Kidney (tissue), 22 donors: ENCODE measurements at places on chromosomes 7 and 10. TPM values are rescaled to one million over a fixed set of nuclear protein-coding genes. Genes with fewer than 3 reads are reported as not detected.

Gene PDZD7
- 1.6 TPM for total RNA-seq

Gene FGFR2
- 59.4 TPM for total RNA-seq

Gene TMEM60
- total RNA-seq: 11.9 TPM

Gene SEMA3E
- 1.1 TPM for total RNA-seq

Gene GIMAP8
- total RNA-seq: 24.3 TPM

DNA sequence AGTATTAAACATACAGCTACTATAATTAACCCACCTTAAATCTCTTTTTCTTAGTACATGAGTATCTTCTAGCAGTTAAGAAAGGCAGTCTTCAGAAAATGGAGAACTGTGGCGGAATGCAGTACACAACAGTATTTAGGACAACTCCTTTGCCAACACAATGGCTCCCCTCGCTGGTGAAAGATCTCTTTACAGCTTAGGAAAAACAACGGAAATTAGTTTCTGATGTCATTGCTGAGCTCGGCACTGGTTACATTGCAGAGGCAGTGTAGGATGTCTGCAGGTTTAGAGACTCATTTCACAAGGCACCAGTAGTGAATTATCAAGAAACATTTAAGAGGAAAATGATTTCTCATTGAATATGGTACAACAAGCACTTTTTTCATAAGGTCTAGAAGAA is 43.4 kb downstream of the GLRX3 start:
- peak; percentile 71 for DNase-seq

DNA sequence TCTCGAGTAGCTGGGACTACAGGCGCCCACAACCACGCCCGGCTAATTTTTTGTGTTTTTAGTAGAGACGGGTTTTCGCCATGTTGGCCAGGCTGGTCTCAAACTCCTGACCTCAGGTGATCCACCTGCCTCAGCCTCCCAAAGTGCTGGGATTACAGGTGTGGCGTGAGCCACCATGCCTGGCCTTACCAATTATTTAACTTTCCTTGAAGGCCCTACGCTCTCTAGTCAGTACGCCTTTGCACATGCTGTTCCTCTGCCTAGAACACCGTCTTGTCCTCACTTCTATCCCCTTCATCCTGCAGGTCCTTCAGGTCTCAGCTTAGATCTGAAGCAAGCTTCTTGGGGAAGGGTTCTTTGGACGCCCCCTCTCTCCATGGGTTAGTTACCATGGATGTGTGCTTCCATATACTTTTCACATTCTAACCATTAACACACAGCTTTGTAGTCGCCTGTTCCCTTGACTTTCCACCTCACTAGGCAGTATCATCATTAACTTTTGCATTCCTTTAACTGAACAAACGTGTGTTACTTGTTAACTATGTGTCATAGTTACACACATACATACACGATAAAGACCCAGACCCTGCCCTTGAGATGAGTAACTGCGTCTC is 592 bp upstream of the ATP6V1F start:
- no peak for DNase-seq

DNA sequence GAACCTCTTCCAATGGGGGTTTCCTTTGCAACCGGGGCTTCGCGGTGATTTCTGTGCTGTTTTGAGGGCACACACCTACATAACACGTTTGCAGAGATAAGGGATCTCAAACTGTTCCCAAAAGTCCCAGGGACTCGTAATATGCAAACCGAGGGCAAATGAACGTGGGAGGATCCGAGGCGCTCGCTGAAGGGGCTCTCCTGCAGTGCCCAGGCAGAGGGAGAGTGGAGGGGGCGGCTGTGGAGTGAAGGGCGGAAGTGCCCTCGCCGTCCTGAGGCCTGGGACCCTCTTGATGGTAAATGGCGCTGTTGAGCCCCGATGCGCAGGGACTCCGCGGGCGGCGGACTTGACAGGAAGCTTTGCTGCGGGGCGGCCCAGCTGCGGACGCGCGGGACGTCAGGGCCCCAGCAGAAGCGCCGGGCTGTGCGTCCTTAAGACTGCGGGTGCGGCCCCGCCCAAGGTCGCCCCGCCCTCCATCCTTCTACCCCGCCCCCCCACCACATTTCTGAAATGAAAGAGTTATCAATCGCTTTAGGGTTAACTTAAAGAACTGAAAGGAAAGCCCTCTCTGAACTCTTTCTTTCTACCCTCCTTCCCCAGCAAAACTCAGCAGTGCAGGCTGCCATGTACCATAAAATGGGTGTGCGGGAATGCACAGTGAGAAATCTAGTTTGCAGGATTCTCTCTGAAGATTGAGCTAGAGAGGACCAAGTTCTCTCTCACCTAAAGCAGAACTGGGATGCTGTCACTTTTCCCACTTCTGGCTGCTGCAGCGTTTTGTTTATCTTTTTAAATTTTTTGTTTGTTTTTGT is 151.8 kb upstream of the YAE1 start:
- DNase-seq: peak; percentile 76

- DNase-seq: no peak
Measured at GRCh38 chr10:69472544-69472943, 21.3 kb downstream of the TSPAN15 start.

DNA sequence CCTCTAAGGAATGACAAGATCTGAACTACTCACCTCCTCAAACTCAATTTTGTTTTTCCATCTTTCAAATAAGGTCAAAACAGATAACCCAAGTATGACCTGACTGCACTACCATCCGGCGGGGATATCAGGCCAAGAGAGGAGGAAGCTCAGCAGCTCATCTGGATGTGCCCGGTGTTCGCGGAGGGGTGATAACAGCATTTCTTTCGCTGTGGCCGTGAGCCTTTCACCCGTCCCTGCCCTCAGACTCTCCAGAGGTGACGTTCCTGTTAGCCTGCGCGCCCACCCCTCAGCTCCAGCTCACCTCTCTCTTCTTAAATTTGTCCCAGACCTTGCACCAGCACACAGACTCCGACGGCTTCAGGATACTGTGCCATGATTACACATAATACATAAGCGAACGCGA is 526 bp downstream of the ZNF248 start:
- no peak for DNase-seq

GRCh38 chr10:83943920-83944319 is 195.4 kb upstream of the GHITM start:
- DNase-seq: no peak

DNA sequence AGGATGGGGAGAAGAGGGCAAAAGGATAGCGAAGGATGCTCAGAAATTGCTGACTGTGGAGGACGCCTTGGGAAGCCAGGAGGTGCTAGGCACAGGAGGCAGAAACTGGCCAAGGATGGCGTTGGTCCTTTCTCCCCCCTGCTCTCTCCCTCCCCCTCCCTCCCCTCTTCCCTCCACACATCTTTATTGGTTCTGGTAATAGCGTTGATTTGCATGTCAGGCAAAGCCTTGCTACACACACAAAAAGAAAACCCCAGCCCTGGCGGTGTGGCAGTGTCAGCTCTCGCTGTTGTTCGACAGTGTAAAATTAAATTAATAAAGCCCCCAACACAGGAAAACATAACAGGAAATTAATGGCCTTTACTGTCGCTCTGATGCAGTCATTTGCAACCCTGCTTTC is 47.2 kb downstream of the PAX2 start:
- DNase-seq: no peak

GRCh38 chr10:639001-639750 is 50.3 kb downstream of the DIP2C start:
- no peak for DNase-seq

DNA sequence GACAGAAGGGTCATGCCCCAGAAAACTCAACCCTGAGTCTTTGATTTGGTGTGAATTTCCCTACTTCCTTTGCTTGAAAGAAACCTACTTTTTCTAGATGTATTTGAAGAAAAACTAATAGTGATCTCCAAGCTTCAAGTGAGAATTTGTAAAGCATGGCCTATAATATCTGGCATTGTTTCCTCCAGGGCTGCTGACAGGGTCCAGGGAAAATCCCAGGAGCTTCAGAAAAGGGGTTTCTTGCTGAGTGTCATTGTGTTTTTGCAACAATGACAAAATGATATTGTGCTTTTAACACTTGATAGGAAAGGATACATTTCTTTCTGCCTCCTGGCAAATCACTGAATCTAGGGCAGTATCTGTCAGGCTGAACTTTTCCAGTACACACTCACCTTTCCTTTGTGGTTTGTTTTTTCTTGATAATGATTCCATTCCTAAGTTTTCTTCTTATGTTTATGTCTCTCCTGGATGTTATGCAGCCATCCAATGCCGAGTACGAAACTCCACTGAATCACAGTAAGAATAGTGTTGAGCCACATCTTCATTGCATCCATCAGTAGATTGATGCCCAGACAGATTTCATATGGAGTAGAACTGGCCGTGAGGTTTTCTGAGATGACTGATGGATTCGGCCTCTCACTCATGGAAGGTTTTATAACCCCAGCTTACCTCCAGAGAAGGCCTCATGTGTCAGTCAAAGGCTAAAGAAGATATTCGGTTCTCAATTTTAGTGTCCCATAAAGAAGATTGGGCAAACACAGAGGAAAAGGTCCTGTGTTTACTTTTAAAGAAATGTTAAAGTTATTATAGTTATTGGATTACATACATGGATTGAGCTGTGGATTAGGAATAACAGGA is 76.9 kb upstream of the STEAP1B start:
- DNase-seq: no peak

GRCh38 chr7:150997075-150997511 is 6.3 kb downstream of the NOS3 start:
- DNase-seq: no peak

DNA sequence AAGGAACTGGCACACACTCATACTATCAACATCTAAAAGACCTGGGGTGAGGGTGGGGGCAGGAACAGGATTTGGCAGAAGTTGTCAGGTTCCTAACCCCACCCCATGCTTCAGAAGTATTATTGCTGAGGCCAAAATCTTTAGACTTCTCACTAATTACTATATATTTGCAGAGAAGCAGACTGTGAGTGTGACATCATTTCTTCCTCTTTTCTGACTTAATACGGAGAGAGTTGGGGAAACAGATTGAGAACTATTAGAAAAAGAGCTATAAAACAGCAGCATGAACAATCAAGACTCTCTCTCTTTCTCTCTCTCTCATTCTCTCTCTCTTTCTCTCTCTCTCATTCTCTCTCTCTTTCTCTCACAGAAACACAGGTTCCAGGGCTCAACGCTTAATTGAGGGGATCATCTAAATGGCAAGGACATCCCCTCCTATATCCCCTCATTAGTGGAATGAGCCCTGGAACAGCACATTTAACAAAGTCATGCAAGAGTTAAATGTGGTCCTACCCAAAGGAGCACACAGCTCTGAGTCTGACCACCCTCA is 94.8 kb downstream of the KCNMA1 start:
- DNase-seq: no peak

- no peak for DNase-seq
Measured at GRCh38 chr10:52217531-52217930, 96.5 kb upstream of the DKK1 start.

DNA sequence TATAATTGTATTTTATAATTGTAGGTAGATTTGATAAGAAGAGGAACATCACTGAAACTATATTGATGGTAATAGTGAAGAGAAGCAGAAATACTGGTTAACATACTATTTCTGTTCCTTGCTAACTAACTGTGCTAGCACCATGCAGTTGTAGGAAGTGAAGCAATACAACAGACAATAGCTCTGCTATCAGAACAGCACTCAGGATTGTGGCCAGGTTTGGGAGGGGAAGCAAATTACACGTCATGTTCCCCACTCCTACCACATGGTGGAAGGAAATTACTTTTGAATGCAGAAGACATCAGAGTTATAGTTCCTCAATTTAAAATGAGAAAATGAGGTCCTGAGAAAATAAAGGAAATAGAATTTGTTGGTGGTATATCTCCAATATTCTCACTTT is 151.1 kb downstream of the DGKB start:
- DNase-seq: no peak

DNA sequence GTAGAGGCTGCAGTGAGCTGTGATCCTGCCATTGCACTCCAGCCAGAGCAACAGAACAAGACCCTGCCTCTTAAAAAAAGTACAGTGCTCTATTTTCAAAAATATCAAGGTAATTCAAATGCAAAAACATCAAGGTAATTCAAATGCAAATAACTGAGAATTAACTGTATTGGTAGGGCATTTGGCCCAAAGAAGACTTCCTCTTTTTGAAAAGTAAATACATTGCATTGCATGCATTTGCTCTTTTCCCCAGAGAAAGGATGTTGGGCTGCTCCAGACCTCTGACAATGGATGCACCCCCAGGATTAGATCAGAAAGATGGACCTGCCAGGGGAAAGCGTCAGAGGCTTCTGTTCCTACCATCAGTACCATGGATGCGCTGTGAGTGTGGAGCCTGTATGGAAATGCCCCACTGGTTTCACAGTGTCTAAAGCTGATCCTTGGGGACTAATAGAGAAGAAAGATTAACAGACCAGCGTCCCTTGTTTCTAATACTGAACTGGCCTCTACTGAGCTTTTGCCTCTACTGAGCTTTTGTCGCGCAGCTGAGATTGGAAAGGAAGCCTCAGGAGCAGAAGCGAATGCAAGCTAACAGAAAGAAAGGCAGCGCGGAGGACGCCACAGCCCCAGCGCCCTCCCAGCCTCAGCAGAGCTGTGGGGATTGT is 93.5 kb upstream of the LYZL2 start:
- DNase-seq: peak; percentile 11

DNA sequence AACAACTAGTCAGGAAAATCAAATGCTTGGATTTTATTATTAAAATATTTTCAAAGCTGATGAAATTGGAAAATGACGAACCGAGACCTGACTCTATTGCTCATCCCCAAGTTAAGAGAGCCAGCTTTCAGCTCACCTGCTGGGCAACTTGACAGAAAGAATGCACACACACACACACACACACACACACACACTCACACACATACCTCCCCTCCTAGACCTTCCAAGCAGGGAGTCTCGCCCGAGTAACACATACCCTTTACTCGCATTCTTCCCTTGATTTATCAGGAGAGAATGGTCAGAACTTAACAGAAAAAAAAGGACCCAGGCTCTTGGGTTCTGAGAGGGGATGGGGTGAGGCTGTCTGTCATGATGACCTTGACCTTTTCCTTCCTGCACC is 19.1 kb downstream of the GPRIN2 start:
- no peak for DNase-seq

GRCh38 chr7:37289781-37290180 is 158.9 kb downstream of the ELMO1 start:
- no peak for DNase-seq

DNA sequence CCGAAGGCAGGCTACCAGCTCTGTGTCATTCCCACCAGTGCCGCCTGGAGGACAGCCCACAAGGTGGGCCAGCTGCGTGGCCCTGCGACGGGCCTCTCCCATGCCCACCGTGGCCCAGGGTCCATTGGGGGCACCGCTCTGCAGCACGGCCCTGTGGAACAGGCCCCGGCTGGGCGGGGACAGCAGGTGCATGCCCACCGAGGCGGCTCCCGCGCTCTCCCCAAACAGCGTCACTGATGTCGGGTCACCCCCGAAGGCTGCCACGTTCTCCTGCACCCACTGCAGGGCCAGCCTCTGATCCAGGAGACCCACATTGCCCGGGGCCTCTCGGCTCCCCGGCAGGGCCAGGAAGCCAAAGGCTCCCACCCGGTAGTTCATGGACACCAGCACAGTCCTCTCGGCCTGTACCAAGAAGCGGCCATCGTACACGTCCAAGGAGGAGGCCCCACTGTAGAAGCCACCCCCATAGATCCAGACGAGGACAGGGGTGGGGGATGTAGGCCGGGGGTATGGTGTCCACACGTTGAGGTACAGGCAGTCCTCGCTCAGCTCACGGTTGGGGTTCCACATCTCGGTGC is 2.3 kb downstream of the ACHE start:
- DNase-seq: no peak
